Bronchial epithelial cell (primary cell): ENCODE measurements at places on chromosomes 11 and 22. TPM values are rescaled to one million over a fixed set of nuclear protein-coding genes. Genes with fewer than 3 reads are reported as not detected.

EHF gene
- total RNA-seq, result 239 and 322 TPM in 2 replicates

MUC5B gene
- not detected in 2 replicates for total RNA-seq

ZBED5 gene
- total RNA-seq, result 19.5 and 32.9 TPM in 2 replicates

APOA1 gene
- not detected in 2 replicates for total RNA-seq

SCGB1D2 gene
- total RNA-seq, result not detected in 2 replicates

LINC01488 gene
- total RNA-seq, result not detected in 2 replicates

PDGFD gene
- total RNA-seq, result under 0.01 and 0.53 TPM in 2 replicates

TRIM49 gene
- total RNA-seq, result not detected in 2 replicates

GRIK4 gene
- total RNA-seq, result not detected in 2 replicates

LRRN4CL gene
- 0.26 and 1.2 TPM in 2 replicates for total RNA-seq

PITPNM1 gene
- total RNA-seq, result 17.4 and 23.7 TPM in 2 replicates

DNA sequence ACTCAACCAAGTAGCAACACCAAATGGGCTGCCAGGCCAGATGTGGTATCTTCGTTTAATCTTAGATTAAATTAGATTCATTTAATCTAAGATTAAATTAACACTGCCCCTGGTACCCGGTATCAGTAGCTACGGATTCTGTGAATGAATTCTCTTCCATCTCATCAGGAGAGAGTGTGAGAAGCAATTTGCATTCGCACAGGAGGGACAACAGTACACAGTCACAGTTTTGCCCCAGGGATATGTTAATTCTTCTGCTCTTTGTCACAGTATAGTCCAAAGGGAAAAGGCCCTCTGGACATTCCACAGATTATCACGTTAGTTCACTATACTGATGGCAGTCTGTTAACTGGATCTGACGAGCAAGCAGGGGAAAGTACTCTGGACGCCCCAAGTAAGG is 22.9 kb downstream of the ASCL2 start:
- no peak for DNase-seq

- DNase-seq, result no peak
Observed at GRCh38 chr11:71251761-71252268, 562 bp downstream of the SHANK2 start.

DNA sequence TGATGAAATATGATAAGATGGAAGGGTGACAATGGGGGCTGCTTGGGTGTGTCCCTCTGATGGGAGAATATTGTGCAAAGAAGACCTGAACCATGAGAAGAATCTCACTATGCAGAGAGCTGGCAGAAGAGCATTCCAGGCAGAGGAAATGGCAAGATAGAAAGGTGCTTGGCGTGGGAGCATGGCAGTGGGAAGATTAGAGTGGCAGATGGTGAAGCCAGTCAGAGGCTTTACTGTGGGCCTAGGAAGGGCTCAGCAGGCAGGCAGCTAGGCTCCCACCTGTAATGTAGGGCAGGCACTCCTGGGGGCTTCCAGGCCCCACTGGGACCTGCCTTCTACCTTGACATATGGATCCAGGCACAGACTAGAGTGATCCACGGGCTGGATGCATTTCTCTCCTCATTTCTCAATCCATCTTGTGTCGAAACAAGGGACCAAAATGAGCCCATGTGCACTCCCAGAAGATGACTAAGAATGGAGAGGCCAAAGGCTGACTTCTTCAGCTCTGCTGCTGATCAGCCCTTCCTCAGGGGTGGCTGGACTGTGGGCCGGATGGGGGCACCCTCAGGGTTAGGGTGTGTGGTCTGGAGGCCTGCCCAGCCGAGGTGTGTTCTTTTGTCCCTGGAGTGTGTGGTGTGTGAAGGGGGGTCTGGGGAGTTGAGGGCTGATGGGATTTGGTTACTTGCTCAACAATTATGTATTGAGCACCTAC is 88.3 kb downstream of the TSPAN18 start:
- DNase-seq, result peak; percentile 10

GRCh38 chr11:117932426-117932825 is 3.2 kb upstream of the TMPRSS13 start:
- no peak for DNase-seq

DNA sequence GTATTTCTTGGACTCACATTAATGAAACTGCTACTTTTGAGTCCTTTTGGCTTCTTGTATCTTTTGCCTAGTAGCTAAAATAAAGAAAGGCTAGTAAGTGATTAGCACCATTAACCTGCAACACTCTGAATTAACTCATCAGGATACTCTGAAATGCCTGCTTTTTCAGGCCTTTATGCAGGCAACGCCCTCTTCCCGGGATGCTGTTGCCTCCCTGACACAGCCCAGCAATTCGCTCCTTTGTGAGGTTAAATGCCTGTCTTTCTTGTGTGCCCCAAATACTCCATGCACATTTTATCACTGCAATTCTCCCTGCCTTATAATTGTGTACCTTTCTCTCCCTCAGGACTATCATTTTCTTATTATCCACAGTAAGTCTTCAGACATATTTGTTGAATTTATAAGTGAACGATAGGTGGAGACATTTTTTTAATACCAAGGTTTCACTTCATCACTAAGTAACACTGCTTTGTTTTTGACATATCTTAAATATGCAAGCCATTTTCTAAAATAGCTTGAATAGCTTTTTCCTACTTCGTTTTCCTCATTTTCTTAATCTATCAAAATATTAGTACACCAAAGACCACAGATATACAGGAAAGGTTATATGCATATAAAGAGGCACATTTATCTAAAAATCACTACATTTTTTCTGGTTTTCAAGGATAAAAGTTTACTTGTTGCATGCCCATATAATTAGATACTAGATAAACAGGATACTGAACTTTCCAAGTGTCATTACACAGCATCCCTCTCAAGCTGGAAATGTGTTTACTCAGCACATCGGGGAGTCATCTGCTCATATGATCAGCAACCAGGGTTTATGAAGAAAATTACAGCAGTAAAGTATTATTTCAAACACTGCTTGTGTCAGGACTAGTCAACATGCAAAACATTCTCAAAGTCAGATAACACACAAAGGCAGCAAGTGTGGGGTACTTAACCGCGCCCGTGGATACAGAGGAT is 48.5 kb upstream of the DDI1 start:
- DNase-seq, result peak; percentile 30

DNA sequence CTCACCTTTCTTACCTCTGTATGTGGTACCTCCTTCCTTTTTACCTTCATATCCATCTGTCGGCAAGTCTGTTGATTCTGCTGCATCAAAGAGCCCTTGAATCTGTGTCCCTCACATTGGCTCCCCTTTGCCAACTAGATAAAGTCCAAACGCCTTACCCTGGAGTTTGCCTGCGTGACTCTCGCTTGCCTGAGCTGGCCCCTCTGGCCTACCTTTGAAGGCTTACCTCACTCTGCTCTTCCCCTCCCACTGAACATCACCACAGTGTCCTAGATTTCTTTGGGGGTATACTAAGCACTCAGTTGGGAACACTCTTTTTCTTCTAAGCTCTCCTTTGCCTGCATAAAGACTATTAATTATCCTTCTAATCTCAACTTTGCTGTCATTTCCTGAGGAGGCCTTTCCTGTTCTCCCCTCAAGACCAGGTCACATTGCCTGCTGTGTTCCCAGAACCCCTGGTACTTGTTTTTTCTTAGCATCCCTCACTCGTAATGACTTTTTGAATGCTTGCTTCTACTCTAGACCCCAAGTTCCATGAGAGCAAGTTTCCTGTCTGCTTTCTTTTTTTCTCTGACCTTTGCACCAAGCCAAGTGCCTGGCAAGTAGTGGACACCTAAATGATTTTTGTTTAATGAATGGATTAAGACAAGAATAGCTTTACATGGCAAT is 67.8 kb upstream of the ADORA2A start:
- no peak for DNase-seq

GRCh38 chr11:80182901-80183300 is 742.1 kb upstream of the TENM4 start:
- DNase-seq, result no peak

- peak; percentile 41 for DNase-seq
Observed at GRCh38 chr11:17683377-17684161, 35.8 kb upstream of the MYOD1 start.

DNA sequence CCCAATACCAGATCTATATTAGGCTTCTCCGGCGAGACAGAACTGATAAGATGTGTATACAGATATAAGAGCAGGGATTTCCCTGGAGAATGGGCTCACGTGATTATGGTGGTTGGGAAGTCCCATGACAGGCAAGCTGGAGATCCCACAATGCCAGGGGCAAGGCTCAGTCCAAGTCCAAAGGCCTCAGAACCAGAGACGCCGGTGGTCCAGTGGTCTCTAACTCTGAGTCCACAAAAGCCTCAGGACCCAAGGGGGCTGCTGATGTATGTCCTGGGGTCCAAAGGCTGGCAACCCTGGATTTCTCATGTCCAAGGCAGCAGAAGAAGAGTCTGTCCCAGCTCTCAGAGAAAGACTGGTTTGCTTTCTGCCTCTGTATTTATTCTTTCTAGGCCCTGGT is 15.8 kb upstream of the OSBPL5 start:
- no peak for DNase-seq

GRCh38 chr22:45628515-45628914 is 43.1 kb upstream of the ATXN10 start:
- DNase-seq, result no peak

- no peak for DNase-seq
Observed at GRCh38 chr22:26732284-26732683, 74.9 kb downstream of the MIAT start.

DNA sequence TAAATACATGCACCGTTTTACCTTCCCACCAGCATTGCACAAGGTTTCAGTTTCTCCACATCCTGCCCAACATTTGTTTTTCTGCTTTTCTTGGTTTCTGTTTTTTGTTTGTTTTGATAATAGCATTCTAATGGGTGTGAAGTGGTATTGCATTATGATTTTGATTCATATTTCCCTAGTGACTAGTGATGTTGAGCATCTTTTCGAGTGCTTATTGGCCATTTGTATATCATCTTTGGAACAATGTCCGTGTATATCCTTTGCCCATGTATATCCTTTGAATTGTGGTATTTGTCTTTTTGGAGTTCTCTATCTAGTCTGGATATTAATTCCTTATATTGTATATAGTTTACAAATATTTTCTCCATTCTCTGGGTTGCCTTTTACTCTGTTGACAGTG is 2914.8 kb upstream of the OR11H1 start:
- DNase-seq, result no peak

DNA sequence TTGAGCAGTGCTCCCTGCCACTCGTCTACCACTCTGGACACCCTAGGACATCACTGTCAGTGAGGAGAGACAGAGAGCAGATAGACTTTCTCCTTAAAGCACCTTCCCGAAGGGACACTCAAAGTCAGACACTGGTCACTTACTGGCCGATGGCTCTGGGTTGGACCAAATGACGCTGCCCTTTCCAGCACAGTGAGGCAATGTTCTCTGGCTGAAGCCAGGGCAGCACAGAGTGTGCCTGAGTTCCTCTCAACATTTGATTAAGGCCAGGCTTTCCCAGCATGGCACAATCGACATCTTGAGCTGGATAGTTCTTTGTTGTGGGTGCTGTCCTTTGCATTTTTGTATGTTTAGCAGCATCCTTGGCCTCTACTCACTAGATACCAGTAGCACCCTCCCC is 206.2 kb downstream of the CSNK2A3 start:
- DNase-seq, result no peak

DNA sequence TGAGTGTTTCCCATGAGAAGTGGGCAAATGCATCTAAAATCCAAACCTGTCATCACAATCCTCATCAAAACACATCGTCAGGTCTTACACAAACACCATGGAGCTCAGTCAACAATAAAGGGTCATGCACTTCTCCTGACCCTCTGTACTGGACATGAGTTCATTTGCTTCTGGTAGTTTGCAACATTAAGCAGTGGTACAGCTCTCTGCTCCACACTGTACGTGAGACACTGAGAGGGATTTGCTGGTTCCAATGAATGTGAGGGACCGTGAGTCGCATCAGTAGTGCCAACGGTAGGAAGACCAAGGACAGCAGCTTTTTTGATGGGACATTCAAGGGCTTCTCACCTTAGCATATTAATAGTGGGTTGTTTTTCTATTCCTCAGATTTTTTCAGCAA is 752.3 kb downstream of the OPCML start:
- DNase-seq, result no peak

GRCh38 chr22:30694171-30694639 is 469 bp upstream of the OSBP2 start:
- DNase-seq, result peak; percentile 13

- DNase-seq, result no peak
Observed at GRCh38 chr11:73314117-73314961, 6.3 kb downstream of the ARHGEF17 start.

GRCh38 chr11:10993186-10993585 is 135.3 kb upstream of the ZBED5 start:
- peak; percentile 47 for DNase-seq

DNA sequence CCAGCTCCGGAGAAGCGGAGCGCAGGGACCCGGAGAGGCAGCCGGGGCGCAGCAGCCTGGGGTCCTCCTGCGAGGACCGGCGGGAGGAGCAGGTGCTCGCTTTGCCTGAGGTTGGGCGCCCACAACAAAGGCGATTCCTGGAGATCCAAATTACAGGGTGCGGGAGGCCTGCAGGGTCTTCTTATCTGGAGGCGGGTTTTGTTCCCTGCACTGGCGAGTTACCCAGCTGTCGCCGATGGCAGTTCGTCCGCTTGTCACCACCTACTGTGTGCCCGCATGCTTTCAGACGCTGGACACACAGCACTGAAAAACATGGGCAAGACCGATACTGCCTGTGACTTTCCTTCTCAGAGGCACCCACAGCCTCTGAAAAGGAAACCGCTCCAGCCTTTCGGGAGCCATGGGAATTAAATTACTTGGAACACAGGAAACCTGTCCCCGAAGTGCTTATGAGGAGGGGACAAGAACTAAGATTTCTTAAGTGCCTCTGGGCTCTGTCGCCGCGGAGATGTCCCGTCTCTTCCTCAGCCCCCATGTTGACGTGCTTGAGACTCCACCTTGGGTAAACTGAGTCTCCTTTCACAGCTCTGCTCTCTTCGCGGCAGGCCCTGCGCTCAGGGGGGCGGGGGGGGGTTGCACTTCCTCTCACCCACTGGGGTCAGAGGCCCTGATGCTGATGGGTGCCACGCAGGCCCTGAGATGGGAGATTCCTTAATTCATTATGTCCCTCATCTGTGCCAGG is 1.3 kb upstream of the ZFTA start:
- no peak for DNase-seq

DNA sequence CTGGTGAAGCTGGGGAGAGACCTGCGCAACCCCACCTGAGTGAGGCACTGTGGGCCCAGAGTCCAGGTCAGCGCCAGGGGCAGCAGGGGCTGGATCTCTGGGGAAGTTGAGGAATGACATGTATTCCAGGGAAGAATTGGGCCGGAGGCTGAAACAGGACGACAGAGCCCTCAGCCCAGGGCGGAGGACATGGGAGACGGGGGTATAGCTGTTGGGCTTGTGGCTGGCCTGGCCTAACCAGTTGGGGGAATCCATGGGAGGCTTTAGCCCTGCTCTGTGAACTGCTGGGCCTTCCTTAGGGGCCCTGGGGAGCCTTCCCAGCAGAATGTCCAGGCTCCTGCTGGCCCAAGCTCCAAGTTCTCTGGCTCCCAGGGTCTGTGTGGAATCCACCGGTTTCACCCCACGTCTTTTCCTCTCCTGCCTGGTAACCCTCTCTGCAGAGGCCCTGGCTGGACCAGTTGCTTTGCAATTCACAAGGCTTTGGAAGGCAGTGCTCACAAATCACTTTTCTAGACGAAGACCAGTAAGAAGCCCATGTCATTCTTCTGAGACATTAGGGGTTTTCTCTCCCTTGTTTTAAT is 50.4 kb upstream of the KCNQ1OT1 start:
- no peak for DNase-seq
